CMK (cell line): ENCODE measurements at places on chromosomes 4 and X.

- DNase-seq = no peak
Measured at GRCh38 chr4:107500551-107500950, 219.5 kb downstream of the PAPSS1 start.

GRCh38 chr4:118344801-118345200, 8.0 kb downstream of the PRSS12 start:
- DNase-seq = no peak

DNA sequence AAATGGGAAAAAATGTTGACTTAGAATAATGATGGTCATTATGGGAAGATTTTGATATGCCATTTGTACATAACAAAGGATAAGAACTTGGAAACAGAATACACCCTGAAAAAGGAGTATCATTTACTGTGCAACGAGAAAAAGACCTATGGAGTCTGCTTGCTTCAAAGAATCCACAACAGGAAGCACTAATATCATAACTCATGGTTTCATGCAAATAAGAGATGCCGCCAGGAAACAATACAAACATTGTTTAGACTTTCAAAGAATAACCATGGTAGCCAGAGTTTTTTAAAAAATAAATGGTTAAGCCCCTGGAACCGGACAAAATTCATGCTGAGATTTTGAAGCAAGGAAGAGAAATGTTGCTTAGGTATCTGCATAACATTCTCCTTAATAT, 139.9 kb upstream of the ETNPPL start:
- no peak for DNase-seq

DNA sequence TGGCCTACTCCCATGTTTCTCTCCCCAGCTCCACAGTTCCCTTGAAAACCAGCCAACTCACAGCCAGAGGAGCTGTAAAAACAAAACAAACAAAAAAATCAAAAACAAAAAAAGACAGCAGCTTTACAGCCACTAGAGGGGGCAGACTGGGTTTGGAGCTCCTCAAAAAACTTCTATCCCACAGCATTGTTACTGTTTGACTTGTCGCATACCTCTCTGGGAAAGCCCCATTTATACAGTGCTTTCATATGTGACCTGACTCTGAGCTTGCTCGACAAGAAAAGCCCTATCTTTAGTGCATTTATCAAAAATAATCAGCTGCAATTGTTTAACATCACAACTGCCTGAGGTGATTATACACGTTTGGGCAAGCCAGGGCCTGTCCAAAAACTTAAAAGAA, 21.6 kb downstream of the TSPAN6 start:
- no peak for DNase-seq

- no peak for DNase-seq
Measured at GRCh38 chrX:91039777-91040176, 394.9 kb upstream of the PABPC5 start.

GRCh38 chr4:82372517-82373485, 990 bp downstream of the HNRNPD start:
- DNase-seq = no peak

- DNase-seq = no peak
Measured at GRCh38 chr4:21605006-21605405, 343.6 kb downstream of the KCNIP4 start.
